ENCODE measurements at places on chromosomes 7 and 10.
A peak's percentile ranks its signal among the peaks of the same experiment; 100 is the strongest.

DNA sequence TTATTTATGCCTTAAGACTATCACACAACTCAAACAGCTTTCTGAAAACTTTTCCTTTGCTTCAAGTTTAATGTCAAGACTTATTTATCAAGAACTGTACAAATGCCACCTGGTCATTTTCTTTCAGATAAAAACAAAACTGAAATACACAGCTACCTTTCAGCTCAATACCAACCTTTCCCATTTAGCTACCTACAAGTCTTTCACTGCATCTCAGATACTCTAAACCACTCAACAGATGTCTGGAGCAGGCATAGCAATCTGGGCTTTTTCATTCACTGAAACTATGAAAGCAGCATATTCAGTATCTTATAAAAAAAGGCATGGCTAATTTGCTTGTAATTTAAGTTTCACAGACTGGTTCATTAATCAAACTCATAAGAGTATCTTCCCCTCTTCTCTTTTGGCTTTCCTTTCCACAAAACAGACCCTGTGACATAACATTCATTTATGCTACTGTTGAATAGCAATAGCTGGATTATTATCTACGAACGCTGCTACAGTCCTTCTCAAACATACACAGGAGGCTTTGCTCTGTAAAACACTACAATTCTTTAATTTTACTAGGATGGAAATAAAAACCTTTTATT is 8.2 kb downstream of the TRA2A start:
- no peak for DNase-seq

DNA sequence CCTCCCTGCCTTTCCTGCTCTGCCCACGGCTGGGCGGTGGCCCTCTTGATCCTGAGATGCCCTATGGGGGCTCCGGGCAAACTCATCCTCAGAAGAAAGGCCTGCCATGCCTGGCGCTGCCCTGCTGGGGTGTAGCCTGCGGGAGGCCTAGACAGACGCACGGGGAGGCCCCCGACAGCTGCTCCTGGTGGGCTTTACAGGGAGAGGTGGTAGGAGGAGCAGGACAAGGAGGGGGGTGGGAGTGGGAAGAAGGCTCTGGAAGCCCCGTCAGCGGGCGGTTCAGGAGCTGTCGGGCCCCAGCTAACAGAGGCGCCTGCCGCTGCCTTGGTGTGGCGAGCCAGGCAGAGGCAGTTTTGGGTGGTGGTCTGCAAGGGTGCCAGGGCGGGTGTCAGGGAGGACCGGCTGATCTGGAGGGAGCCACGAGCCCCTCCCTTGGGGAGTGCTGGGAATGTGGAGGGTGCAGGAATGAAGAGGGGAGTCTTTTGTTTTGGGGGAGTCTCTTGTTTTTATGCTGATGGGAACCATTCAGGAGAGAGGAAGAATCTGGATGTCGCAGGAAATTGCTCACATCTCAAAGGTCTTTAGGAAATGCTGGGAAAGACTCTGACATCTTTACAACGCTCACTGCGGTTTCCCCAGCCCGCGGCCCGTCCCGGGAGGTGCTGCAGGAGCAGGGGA is 63.5 kb downstream of the CFAP46 start:
- no peak for DNase-seq

DNA sequence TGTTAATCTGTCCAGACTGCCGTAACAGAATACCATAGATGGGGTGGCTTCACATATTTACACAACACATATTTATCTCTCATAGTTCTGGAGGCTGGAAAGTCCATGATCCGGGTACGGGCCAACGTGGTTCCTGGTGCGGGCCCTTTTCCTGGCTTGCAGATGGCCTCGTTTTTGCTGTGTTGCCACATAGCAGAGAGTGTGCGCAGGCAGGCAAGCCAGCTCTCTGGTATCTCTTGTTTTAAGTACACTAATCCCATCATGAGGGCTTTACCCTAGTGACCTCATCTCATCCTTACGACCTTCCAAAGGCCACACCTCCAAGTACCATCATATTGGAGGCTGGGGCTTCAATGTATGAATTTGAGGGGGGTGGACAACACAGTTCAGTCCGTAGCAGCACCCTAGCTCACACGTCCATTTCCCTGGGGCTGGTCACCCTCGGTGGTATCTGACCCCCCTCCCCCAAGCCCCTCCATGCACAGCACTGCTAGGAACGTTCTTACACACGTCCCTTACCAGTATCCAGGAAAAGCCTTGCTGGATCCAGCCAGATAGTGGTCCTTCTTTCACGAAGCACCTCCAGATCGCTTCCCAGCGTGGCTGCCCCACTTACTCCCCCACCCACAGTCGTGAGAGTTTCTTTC is 21.5 kb downstream of the CUX1 start:
- DNase-seq: no peak

GRCh38 chr7:155962968-155963300 is 150.7 kb upstream of the SHH start:
- DNase-seq: no peak

- DNase-seq: no peak
Measured at GRCh38 chr10:70188768-70189167, 18.5 kb upstream of the SAR1A start.

DNA sequence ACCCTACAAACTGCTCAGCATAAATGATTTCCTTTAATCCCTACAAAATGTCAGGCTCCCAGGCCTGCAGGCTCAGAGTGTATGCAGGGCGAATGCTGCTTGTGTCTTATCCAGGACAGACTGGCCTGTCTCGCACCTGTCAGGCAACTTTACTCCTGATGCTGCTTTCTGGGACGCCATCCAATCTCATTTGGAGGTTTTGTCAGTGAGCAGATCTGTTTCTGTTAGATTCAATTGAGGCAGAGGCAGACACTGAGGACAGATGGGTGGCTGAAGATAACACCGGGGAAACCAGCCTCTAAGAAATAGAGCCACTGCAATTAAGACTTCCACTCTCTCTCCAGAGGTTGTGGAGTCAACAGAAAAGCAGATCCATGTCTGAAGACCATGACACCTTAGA is 115.6 kb downstream of the DPP6 start:
- DNase-seq: no peak

- no peak for DNase-seq
Measured at GRCh38 chr10:87844837-87845623, 18.3 kb downstream of the KLLN start.

GRCh38 chr10:5999440-6000165 is 22.3 kb upstream of the IL15RA start:
- no peak for DNase-seq

GRCh38 chr7:140048138-140048537 is 14.6 kb downstream of the PARP12 start:
- DNase-seq: no peak

- peak; percentile 21 for DNase-seq
Measured at GRCh38 chr7:21617916-21618390, 75.1 kb downstream of the DNAH11 start.

DNA sequence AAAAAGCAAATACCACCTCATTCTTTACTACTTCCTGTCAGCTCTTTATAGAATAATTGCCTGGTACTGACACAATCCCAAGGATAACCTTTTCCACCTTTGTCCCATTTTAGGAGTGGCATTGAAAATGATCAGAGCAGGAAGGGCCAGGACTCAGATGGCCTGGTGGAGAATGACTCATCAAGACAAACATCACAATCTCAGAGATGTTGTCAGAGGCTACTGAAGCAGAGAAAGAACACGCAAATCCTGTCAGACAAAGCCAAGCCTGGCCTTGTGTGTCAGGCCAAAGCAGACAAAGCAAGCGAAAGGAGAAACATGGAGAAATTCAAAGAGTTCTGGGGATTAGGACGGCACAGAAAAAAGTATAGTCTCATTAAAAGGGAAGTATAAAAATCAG is 40.9 kb downstream of the NSUN6 start:
- no peak for DNase-seq

DNA sequence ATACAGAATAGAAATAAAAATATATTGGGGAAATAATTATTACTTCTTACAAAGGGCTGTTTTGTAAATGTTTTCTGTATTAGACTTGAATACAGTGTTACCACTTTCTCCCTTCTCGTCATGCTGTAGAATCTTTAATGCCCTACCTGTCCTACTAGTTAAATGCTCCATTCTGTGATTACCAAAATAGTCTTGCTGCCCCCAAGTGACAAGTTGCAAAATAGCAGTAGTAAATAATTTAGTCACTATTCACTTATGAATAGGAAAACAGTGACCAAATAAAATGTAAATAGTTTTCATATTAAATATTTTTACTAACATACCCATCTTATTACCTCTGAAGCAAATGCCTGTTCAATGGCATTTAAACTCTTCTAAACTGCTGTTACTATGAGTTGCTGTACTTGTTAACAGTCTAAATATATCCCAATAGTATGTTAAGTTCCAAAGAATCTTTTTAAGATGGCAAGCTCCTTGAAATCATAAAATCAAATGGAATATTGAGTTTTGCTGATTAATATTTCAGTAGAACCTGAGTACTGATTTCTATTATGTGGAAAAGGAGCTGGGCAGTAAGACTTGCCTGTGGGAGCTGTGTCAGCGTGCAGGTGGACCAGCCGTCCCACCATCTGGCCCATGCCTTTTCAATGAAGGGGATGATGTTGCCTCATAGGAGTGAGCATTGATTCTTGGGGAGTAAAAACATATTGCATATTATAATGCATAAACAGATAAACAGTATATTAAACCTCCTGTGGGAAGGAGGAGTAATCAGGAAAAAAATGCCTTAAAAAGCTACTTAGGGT is 18.1 kb upstream of the OIT3 start:
- DNase-seq: no peak

DNA sequence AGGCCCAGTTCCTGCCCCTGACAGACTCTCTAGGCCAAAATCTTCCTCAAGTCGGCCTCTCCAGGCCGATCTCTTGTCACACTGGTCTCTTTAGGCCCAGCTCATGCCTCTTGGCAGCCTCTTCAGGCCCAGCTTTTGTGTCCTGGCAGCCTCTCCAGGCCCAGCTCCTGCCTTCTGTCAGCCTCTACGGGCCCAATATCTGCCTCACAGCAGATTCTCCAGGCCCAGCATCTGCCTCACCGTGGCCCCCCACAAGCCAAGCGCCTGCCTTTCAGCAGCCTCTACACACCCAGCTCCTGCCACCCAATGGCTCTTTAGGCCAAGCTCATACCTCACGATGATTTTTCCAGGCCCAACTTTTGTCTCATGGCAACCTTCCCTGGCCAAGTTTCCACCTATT is 33.0 kb upstream of the VKORC1L1 start:
- no peak for DNase-seq

GRCh38 chr10:70308121-70309060 is 24.6 kb upstream of the NPFFR1 start:
- DNase-seq: no peak

DNA sequence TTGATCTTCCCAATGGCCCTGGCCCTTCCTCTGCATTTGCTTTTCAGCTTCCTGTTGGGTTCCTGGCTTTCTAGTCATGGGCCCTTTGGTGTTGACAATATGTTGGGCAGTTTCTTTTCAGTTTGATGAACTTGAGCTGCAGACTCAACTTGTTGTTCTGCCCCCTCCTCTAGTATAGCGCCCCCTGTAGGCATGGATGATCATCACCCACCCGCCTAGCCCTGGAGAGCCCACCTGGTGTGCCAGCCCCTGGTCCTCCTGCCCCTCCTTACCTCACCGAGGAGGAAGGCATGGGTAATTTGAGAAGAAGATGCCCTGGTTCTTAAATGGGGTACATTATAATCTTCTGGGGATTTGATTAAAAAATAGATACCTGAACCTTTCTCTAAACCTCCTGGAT is 271.2 kb downstream of the SNX10 start:
- DNase-seq: no peak

DNA sequence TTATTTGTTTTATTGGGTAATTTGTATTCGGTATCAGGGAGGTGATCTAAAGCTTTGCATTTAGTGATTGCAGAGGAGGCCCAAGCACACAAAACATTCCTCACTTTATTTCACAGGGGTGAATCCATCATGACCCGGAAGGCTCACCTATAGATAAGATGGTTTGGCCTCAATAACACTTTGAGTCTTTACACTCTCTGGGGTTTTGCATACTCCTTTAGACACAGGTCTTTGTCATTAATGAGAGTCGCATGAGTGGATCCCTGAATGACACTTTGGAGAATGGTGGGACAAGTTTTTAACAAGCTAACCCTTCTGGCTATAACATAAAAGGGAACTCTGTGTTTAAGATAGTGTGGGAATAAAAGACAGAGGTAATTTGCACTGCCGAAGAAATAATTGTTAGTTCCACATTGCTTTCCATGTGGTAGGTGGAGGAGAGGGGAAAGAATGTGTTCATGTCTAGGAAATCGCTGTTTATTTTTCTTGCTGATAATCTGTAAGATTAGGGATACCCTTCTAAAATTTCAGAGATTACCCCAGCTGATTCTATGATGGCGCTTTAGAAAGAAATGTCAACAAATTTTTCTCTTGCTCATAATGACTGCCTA is 455.8 kb downstream of the TFEC start:
- DNase-seq: no peak

DNA sequence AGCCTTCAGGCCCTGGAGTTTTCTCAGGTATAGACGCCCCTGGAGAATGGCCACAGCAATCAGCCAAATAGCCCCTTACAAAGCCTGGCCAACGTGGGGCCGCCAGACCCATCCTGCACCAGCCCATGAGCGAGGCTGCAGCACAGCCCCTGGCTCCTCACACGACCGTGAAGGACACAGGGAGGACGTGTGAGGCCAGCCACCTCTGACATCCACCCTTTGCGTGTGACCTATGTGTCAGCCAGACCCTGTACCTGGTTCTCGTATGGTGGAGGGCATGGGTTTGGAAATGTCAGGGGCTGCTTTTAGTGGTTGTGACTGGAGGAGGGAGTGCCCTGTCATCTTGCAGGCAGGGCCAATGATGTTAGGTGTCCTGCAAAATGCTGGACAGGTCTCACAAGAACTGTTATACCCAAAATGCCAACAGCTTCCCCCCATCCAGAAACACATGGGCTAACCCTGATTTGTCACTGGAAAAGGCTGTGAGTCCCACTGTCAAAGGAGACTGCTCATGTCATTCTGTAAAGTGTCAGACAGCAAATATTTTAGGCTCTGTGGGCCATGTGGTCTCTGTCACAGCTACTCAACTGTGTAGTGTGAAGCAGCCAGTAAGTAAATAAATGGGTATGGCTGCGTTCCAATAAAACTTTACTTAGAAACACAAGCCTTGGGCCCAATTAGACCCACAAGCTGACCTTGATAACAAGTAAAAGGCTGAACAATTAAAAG is 30.0 kb downstream of the NOD1 start:
- DNase-seq: no peak

DNA sequence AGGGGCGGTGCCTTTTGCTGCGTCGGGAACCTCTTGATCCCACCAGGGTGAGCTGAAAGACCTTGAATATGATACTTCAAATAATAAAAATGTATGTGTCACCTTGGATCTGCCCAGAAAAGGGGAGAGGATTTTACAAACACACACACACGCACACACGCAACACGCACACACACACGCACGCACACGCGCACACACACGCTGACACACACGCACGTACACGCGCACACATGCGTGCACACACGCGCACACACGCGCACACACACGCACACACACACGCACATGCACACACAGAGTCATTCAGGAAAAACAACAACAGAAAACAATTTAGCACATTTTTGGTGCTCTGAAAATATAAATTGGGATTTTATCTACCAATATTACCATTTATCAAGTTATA is 379.5 kb downstream of the PAXIP1 start:
- no peak for DNase-seq

- no peak for DNase-seq
Measured at GRCh38 chr10:3772361-3773171, 12.4 kb downstream of the KLF6 start.
